Muscle of back (tissue), 13 donors: ENCODE measurements at places on chromosomes 3 and 15. TPM values are rescaled to one million over a fixed set of nuclear protein-coding genes. Genes with fewer than 3 reads are reported as not detected.

DNA sequence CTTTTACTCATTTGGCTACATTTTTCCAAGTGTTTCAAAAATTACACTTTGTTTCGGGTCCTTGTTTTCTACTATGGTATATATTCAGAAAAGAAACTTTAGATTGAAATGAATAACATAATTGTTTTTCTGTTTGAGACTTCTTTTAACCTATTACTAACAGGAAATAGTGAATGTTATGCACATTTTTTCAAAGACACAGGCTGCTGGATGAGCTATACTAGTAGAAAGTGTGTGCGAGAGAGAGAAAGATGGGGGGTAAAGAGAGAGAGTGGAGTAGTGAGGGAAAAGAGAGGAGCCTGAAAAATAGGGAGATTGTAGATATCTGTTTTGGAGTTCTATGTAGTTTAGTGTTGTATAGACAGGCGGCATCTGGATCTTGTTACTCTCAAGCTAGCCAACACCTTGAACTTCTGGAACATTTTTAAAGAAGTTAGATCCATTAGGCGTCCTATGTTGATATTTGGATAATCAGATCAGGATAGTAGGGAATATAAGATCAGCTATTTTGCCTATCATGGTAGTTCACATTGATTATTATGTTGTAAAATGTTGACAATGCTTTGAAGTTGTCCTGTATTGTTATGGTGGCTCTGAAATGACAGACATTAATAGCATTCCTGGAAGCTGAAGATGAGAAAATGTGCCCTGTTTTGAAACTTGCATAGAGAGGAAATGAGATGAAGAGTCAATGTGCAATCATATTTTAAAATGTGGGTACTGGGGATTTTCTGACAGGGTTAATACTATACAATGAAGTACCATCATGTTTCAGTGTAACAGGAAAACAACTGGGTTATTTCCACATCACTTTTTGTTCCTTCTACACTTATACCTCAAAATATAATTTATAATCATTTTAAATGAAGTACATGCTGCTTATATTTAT lies 2.6 kb downstream of the RBMS3 start:
- no peak for DNase-seq

- peak; percentile 43 for DNase-seq
Observed at GRCh38 chr3:190131329-190131728, 10.6 kb upstream of the P3H2 start.

DNA sequence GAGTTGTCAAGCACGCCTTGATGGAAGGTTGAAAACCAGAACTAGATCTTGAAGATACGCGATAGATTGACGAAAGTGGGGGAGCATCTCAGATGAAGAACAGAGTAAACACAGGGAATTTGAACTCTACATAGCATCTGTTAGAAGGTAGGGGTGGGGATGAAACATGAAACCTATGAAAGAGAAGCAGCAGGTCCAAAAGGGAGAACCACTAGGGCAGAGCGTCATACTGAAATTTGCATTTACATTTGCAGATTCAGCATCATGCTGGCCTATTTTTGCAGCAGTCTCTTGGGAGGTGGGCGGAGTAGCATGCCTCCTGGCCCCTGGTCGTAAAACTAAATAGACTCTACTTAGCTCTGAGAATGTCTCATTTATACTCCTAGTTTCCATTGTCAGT lies 46.1 kb upstream of the RASGRP1 start:
- peak; percentile 12 for DNase-seq

The SPATA16 gene
- polyA plus RNA-seq: not detected

The SI gene
- not detected for polyA plus RNA-seq
